Thoracic aorta (tissue), 2 donors: ENCODE measurements at places on chromosomes 16 and 17. TPM values are rescaled to one million over a fixed set of nuclear protein-coding genes. Genes with fewer than 3 reads are reported as not detected.

DNA sequence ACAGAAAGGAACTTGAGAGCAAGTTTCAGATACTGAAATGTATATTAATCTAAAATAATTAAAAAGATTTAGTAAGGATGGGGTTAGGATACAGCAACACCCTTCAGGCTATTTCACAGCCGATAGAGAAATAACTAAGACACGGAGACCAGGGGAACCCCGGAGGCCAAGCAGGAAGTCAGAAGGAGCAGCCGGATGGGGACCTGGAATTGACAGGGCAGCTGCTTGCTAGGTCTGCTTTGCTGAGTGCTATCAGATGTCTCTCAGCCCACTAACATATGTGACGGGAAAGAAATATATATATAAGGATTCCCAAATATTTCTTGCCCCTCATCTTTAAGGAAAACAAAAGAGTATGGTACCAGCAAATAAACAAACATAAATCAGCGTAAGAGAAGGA is 154.1 kb upstream of the CDH5 start:
- H3K4me1 ChIP-seq = no peaks in the 10 kb centered on the region
- H3K4me3 ChIP-seq = no peak overlapping the region
- no peaks in the 10 kb centered on the region for H3K27me3 ChIP-seq

GRCh38 chr16:67286441-67287235 is 7.3 kb downstream of the PLEKHG4 start:
- H3K4me3 ChIP-seq = no peak overlapping the region
- no peaks in the 10 kb centered on the region for H3K4me1 ChIP-seq
- DNase-seq = no peak

- H3K27me3 ChIP-seq = no peaks in the 10 kb centered on the region
- DNase-seq = no peak
- H3K4me1 ChIP-seq = no peaks in the 10 kb centered on the region
- H3K4me3 ChIP-seq = no peak overlapping the region
- H3K36me3 ChIP-seq = no peaks in the 10 kb centered on the region
Observed at GRCh38 chr17:79706931-79707850, 23.6 kb upstream of the ENPP7 start.

DNA sequence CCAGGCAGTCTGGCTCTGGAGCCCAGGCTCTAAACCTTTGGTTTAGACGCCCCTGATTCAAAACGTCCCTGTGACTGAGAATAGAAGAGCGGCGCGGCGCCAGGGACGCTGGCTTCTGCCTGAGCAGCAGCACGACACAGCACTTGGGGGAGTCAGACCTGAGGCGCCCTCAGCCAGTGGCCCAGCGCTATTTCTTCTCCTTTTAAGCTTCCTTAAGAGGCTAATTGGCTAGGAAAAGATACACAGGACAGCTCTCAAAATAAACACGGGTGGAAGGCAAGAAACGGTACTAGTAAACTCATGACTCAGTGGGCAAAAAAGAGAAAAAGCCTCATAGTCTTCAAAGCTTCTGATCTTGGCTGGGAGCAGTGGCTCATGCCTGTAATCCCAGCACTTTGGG is 34.9 kb downstream of the GTF3C1 start:
- H3K27ac ChIP-seq = no peak overlapping the region
- no peak overlapping the region for H3K4me3 ChIP-seq
- H3K36me3 ChIP-seq = peaks cover 24% of the 10 kb centered on the region
- H3K27me3 ChIP-seq = no peaks in the 10 kb centered on the region

NAGS gene
- not detected for total RNA-seq

DNA sequence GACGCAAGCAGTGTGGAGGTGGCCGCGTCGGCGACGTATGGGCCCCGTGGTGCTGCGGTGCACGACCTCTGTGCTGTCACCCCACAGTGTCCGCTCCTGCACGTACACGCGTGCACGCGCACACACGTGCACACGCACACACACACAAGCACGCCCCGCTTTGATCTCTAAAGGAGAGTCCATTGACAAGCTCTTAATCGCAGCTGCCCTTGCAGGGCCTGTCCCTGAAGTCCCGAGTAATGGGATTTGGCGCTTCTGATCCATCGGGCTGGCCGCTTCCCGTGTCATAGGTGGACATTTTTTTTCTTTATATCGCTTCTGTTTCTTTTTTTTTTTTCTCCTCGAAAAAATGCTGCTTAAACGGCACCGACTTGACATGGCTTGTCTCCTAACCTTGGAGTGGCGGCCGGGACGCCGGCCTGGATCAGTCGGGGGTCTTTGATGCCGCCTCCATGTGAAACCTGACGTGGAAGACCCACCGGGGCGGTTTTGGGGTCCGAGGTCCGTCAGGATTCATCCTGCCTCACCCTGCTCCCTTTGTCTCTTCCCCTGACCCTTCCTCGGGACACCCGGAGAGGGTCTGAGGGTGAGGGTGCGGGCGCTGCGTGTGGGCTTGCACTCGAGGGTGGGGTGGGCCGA is 8.3 kb upstream of the AXIN1 start:
- H3K4me3 ChIP-seq = no peak overlapping the region
- no peak overlapping the region for H3K27ac ChIP-seq
- DNase-seq = no peak

ATAD5 gene
- 1.3 TPM for total RNA-seq

DNA sequence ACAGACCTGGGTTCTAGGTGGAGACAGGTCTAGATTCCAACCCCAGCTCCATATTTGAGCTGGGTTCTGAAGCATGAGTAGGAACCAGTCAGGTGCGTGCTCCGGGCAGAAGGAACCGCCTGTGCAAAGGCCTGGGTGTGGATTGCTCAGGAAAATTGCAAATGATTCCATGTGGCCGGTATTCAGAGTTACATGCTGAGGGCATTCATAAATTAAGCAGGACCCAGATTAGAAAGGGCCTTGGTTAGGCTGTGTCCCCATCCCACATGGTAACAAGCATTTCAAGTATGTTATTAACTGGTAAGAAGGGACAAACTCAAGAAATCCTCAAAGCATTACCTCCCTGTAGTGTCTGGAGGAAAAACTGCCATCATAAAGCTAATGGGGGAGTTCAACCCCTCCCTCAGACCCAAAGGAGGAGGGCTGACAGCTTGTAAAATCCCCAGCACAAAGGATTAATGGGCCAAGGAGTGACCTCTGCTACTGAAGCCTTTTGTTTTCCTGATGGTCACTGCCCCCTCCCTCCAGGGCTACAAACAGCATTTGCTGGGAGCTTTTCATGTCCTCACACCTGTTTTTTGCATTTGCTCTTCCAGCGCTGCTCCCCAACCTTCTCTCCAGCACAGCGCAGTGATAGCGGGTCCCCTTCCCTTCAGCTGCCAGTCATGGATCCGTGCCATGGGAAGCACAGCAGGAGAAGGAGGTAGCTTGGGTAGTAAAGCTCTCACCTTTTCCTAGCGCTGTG is 218.0 kb downstream of the C16orf95 start:
- peaks cover 8% of the 10 kb centered on the region for H3K4me1 ChIP-seq
- H3K4me3 ChIP-seq = no peak overlapping the region
- H3K36me3 ChIP-seq = no peaks in the 10 kb centered on the region
- DNase-seq = no peak
- no peak overlapping the region for H3K27ac ChIP-seq

TMEM238L gene
- total RNA-seq = not detected

DNA sequence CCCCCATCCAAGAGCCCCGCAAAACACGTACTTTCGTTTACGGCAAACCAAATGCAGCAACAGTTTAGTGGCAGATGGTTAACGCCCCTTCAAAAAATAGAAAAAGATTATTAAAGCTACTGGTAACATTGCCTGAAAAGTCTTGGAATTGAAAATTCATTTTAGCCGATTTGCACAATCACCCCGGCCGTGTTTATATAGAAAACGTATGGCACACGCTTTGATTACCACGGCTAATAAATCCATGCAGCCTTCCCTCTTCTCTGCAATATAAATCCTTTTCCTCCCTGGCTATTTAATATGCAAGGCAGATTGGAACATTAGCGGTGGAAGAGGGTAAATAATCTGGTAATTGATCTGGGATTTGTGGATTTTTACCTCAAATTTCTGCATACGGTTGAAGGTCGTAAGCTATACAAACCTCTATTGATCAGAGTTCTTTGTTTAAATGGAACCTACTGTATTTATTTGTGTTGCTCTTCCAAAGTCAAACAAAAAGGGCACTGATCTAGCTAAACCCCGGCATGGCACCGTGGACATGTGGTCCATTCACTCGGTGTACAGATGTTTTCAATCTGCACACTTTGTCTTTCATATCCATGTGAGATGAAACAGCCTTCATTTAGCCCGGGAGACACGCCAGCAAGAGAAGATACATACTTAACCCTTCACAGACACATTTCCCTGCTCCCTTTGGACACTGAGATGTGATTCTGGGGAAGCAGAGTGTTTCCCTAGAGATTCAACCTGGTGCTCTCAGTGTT is 238.1 kb upstream of the MAF start:
- H3K27me3 ChIP-seq = no peaks in the 10 kb centered on the region
- no peaks in the 10 kb centered on the region for H3K4me1 ChIP-seq
- no peaks in the 10 kb centered on the region for H3K36me3 ChIP-seq
- DNase-seq = no peak

DNA sequence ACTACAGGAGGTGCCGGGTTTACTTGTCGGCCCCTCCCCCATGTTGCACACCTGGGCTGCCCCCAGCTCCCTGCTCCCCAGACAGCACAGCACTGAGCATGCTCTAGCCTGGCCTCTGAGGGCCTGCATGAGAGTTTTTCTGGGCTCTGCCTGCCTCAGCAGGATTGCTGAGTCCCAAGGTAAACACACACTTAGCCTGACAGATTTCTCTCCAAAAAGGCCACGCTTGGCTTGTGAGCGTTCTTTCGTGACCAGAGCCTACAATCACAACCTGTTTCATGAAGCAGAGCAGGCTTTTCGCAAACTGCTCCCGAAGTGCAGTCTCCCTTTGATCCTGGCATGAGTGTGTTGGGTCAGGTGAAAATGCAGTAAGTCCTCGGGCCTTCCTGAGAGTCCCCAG is 9.8 kb upstream of the CD300E start:
- no peak overlapping the region for H3K27ac ChIP-seq
- DNase-seq = no peak
- no peaks in the 10 kb centered on the region for H3K27me3 ChIP-seq
- no peaks in the 10 kb centered on the region for H3K4me1 ChIP-seq
- no peaks in the 10 kb centered on the region for H3K36me3 ChIP-seq

SLC5A10 gene
- total RNA-seq = not detected

- no peaks in the 10 kb centered on the region for H3K4me1 ChIP-seq
- H3K27ac ChIP-seq = no peak overlapping the region
- no peak overlapping the region for H3K4me3 ChIP-seq
Observed at GRCh38 chr16:88580371-88580770, 10.2 kb downstream of the ZC3H18 start.

SUZ12 gene
- total RNA-seq = 26.0 TPM

DNA sequence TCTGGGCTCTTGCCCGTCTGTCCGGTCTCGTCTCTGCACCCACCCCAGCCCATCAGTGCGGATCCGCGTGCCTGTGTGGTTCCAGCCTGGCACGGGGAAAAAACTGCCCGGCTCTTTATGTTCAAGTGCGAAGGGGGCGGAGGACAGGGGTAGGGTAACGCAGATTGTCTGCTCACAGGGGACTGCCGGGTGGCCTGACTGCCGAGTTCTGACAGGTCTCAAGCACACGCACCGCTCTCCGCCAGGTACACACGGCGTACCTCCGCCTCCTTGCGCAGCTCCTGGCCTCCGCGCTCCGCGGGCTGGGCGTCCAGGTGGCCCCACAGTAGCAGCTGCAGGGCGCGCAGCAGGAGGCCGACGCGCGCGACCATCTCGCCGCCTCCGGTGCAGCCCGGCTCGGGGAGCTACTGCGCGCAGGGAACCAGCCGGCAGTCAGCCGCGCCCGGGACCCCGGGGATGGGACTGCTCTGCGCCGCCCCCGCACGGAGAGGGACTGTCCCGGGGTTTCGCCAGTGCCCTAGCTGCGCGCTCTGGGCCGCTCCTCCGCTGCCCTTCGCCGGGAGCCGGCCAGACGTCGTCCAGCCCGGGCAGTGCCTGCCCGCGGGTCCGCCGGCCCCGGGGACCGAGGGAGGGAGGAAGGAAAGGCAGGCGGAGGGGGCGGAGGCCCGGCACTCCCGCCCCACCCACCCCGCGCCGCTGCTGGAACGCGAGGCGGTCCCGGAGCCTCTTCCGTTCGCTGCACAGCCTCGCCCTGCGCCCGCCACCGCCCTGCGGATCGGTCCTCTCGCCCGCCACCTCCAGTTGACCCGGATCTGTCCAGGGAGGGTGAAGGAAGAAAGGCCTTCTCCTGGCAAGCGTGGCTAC is at the start of gene MMP28:
TSS of gene MMP28 (minus strand) at position 635 of the 864 bp plus-strand sequence. CDS start at position 371, 264 bp downstream.
- no peaks in the 10 kb centered on the region for H3K36me3 ChIP-seq
- H3K4me3 ChIP-seq = peak within 1 kb of the TSS; percentile 86
- H3K4me1 ChIP-seq = peaks cover 36% of the 10 kb centered on the region
- no peak for DNase-seq

MYL11 gene
- total RNA-seq = 0.81 TPM

DNA sequence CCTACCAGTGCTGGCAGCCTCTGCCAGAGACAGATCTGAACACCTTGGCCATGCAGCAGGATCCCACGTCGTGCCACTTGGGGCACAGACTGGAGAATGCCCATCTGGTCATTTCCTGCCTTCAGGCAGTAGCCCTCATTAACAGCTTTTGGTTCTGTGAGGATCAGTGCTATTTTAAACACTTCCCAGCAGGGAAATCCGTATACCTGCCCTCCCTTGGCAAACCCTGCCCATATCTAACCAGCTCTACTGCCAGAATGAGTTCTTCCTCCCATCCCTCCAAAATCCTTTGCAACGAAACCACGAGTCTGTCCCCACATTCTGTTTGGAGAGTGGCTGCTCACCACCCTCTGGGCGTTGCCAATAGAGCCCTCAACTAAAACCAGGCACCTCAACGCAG is 245.7 kb downstream of the ENGASE start:
- DNase-seq = no peak
- no peaks in the 10 kb centered on the region for H3K4me1 ChIP-seq
- H3K4me3 ChIP-seq = no peak overlapping the region
- H3K27me3 ChIP-seq = no peaks in the 10 kb centered on the region
- no peak overlapping the region for H3K27ac ChIP-seq
- no peaks in the 10 kb centered on the region for H3K36me3 ChIP-seq

GRCh38 chr16:5001571-5001970 is 32.2 kb downstream of the NAGPA start:
- H3K36me3 ChIP-seq = no peaks in the 10 kb centered on the region
- H3K27me3 ChIP-seq = no peaks in the 10 kb centered on the region
- H3K4me1 ChIP-seq = no peaks in the 10 kb centered on the region
- DNase-seq = no peak

GRCh38 chr17:79341222-79341780 is 266.7 kb downstream of the ENGASE start:
- no peak overlapping the region for H3K27ac ChIP-seq
- no peaks in the 10 kb centered on the region for H3K27me3 ChIP-seq
- no peaks in the 10 kb centered on the region for H3K4me1 ChIP-seq

DNA sequence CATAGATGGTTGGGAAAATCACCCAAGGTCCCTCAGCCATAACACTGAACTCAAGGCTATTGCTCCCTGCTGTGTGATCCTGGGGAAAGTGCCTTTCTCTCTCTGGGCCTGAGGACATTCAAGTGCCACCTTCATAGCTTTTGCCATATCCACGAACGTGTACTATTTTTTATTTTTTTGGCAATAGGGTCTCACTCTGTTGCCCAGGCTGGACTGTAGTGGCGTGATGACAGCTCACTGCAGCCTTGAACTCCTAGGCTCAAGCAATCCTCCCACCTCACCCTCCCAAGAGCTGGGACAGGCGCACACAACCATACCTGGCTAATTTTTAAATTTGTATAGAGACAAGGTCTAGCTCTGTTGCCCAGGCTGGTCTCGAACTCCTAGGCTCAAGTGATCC is 10.6 kb downstream of the PLLP start:
- no peak for DNase-seq
- no peaks in the 10 kb centered on the region for H3K27me3 ChIP-seq
- H3K27ac ChIP-seq = no peak overlapping the region
- no peak overlapping the region for H3K4me3 ChIP-seq
- no peaks in the 10 kb centered on the region for H3K4me1 ChIP-seq

GRCh38 chr17:46890638-46891037 is 32.3 kb upstream of the GOSR2 start:
- no peak for DNase-seq
- no peaks in the 10 kb centered on the region for H3K27me3 ChIP-seq
- no peak overlapping the region for H3K4me3 ChIP-seq
- H3K27ac ChIP-seq = no peak overlapping the region
- H3K4me1 ChIP-seq = no peaks in the 10 kb centered on the region
- no peaks in the 10 kb centered on the region for H3K36me3 ChIP-seq
